M059J (cell line): ENCODE measurements at places on chromosomes 3 and 15. TPM values are rescaled to one million over a fixed set of nuclear protein-coding genes. Genes with fewer than 3 reads are reported as not detected.

DNA sequence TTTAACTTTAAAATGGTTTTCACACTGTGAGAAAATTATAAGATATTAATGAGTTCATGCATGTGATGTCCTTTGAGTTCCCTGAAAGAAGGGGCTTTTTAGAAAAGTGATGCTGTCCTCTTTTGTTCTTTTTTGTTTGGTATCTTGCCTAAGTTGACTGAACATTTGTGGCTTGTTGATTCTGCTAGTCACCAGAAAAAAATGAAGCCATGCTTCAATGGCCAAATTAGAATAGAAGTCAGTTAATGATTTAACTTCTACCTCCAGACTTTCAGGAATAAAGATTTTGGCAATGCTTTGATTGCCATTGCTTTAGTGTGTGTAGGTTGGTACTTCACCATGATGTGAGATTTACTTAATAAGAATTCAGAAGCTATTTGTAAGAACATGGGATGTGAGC, 260.6 kb upstream of the NECTIN3 start:
- DNase-seq: peak; percentile 84

DNA sequence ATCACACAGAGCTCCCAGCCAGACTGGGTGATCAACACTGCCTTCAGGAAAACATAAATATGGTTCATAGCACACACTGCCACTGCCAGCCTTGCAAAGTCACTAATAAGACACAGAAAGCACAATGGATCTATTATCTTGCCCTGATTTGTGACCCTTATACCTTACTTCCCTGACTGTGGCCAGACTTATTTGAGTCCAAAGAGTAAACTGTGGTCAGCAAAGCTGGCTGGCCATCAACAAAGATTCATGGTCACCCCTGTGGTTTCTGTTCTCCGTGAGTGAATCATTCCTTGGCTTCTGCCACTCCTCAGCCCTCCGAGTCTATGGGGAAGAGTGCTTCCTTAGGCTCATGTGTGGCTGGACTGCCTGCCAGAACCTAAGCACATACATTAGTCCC, 437.7 kb downstream of the RAP2B start:
- DNase-seq: peak; percentile 95

- peak; percentile 75 for DNase-seq
Observed at GRCh38 chr15:63093486-63094205, 28.0 kb upstream of the LACTB start.

- DNase-seq: no peak
Observed at GRCh38 chr3:184757022-184757651, 45.3 kb upstream of the MAGEF1 start.

- peak; percentile 41 for DNase-seq
Observed at GRCh38 chr3:175748087-175748730, 889.1 kb downstream of the NAALADL2 start.

- no peak for DNase-seq
Observed at GRCh38 chr15:90241343-90242192, 7.6 kb downstream of the GDPGP1 start.

DNA sequence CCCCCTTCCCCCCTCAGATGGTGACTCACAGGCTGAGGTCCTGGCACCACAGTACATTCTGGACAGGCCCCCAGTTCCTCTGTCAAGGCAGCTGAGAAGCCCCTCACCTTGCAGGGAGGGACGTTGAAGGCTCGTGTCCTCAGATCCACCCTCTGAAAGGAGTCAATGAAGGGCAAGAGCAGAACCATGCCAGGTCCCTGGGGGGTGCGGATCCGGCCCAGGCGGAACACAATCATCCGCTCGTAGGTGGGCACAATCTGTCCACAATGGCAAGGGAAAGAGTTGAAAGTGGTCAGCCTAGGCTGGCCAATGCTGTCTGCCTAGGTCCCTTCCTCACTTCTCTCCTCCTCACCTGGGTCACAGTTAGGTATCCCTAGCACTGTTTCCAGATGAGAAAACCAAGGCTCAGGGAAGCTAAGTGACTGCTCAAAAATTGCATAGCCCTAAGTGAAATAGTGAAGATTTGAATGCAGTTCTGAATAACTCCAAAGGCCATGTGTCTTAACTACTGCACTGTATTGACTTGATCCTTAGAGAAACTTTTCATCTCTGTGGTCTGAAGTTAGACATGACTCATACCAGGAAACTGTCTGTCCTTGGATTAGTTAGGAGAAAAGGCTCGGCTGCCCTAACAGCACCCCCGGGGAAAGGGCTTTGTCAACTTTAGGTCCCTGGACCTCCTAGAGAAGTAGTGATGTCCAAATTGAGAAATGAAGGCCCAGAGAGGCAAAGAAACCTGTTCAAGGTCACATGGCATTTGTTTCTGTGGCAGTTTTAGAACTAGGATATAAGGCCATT, 2.9 kb downstream of the STOML1 start:
- DNase-seq: peak; percentile 88

DNA sequence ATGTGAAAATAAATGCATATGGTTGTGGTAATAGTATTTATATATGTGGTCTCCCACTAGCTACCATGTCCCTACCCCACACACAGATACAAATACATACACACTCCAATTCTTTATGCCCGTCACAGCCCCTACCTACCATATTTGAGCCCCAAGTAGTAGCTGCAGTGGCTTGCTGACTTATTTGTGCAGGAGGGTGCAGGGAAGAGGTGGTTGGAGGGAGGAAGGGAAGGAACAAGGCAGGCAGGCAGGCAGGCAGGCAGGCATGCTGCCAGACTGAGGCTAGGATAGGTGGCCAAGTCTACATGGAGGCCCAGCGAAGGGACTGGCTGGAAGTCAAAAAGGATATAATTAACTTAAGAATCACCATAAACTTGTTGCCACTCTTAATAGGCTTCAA, 82.9 kb downstream of the SCN11A start:
- DNase-seq: no peak

GRCh38 chr3:58514405-58514804, 22.5 kb downstream of the KCTD6 start:
- DNase-seq: no peak

DNA sequence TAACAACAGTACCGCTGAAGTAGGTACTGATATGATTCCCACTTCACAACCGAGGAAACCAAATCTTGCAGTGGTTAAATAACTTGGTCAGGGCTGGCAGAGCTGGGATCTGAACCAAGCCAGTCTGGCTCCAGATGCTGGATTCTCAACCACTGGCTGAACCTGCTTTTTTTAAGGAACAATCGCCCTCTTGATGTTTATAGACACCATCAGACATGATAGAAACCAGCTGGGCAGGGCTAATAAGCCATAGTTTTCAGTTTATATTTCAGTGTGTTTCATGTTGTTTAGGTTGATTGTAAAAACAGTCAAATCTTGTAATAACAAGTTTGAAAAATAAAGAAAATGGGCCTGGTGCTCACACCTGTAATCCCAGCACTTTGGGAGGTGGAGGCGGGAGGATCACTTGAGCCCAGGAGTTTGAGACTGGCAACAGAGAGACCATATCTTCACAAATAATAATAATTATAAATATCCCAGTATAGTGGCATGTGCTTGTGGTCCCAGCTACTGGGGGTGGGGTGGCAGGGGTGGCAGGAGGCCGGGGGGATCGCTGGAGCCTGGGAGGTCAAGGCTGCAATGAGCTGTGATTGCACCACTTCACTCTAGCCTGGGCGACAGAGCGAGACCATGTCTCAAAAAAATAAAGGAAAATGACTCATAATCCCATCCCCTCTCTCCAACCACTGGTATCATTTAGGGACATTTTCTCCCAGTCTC, 36.7 kb downstream of the XYLB start:
- DNase-seq: no peak

- no peak for DNase-seq
Observed at GRCh38 chr15:64236156-64236894, 73.5 kb upstream of the PPIB start.

DNA sequence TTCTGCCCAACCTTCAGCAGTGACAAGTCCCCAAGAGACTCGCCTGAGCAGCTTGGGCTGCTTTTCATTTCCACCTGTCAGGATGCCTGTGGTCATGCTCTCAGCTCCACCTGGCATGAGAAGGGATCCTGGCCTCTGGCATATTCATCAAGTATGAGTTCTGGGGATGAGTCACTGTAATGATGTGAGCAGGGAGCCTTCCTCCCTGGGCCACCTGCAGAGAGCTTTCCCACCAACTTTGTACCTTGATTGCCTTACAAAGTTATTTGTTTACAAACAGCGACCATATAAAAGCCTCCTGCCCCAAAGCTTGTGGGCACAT, 3.5 kb downstream of the MYD88 start:
- DNase-seq: peak; percentile 54

GRCh38 chr3:144770915-144771351, 799.3 kb downstream of the DIPK2A start:
- peak; percentile 10 for DNase-seq

DNA sequence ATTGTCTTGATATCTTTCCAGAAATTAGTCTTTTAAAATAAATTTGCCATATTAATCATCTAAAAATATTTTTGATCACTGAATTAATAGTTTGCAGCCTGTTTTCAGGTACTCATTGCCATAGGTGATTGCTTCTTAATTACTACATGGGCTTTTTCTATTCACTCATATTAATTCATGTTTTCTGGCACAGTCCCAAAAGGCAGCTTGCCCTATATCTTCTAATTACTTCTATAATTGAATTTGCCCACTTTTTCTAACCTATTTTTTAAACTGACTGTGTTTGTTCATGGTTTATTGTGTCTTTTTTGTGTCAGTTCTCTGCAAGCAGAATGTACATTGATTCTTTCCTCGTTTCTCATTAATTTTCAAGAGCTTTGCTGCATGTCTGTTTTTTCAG, 85.7 kb upstream of the SOX2 start:
- DNase-seq: no peak

DNA sequence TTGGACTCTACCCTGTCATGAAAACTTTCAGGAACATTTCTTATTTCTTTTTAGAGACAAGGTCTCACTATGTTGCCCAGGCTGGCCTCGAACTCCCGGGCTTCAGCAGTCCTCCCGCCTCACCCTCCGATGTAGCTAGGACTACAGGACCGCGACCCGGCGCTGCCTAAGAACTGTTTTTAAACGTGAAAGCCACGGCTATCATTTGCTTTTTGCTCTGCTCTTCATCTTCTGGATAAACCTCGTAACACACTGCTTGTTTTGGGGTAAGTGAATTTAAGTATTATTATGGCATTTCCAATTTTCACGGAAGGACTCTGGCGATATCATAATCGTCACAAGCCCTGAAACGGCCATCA, 14.3 kb upstream of the CCNL1 start:
- peak; percentile 48 for DNase-seq

GRCh38 chr3:16297997-16298885, 33.2 kb downstream of the OXNAD1 start:
- DNase-seq: no peak

DNA sequence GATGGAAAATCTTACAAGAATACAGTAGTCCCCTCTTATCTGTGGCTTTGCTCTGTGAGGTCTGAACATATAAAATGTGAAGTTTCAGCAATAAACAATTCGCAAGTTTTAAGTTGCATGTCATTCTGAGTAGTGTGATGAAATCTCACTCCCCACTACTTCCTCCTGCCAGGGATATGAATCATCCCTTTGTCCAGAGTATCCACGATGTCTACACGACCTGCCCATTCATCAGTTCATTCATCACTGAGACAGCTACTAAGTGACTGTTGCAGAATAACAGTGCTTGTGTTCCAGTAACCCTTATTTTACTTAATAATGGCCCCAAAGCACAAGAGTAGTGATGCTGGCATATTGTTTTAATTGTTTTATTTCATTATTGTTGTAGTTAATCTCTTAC, 489.2 kb upstream of the UBE2E2 start:
- peak; percentile 57 for DNase-seq

DNA sequence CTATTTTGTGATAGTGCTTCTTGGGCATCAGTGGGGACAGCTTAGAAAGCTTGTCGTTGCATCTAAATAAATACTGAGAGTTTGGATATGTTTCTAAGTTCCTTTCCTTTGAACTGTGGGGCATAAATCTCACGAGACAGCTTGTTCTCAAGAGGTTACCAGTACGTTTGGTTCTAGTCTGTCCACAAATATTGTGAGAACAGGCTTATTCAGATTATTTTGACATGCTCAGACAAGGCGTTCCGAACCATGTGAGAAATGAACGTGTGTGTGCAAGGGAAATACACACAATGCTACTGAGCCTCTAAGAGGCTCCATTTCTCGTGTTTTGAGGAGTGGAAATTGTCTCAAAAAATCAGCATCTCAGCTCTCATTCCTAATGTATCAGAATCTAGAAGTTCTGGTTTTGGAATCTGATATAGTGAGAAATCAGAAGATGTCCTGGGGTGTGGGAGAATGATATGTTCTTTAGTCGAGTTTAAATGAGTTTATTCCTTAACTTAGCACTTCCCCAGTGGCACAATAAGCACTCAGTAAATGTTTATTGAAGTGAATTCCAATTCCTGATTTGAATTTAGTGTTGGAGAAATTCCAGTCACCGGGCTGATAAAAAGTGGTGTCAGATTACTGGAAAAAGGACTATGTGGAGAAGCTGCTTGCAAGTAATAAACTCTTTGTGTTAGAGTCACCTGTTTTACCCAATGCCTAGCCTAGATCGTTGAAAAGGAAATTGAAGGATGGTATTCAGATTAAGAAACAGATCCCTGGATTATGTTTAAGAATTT, 481.5 kb downstream of the LPP start:
- peak; percentile 78 for DNase-seq

- DNase-seq: no peak
Observed at GRCh38 chr3:11991751-11992150, 12.4 kb upstream of the SYN2 start.

GRCh38 chr3:183984749-183985729, 32.6 kb downstream of the ABCC5 start:
- DNase-seq: no peak

DNA sequence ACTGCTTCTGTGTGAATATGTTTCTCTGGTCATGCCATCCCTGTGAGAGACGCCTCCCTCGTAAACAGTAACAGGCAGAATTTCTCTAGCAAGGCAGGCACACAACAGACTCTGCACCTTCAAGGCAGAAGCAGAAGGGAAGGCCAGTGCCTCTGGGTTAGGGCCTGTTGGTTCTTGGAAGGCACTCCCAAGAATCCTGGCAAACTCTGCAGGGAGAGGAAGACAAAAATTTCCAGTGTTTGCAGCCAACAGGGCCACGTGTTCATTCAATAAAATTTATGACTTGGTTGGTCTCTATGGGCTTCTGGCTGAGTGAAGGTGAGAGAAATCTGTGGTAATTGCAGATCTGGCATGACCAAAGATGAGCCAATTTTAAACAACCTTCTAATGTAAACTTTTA, 39.3 kb downstream of the NFKBIZ start:
- no peak for DNase-seq

GRCh38 chr3:155742349-155742965, 2.4 kb downstream of the PLCH1 start:
- DNase-seq: no peak

The CAMKV gene
- 0.12 and 0.27 TPM in 2 replicates for total RNA-seq

The BUB1B gene
- total RNA-seq: 47.1 and 54.0 TPM in 2 replicates

The PARP15 gene
- total RNA-seq: 0.20 TPM in 1 of 2 replicates, not detected in the other

The RPN1 gene
- total RNA-seq: 677 and 838 TPM in 2 replicates

The LYZL4 gene
- total RNA-seq: not detected in 2 replicates

The HDDC3 gene
- 9.9 and 12.4 TPM in 2 replicates for total RNA-seq

The KIF7 gene
- total RNA-seq: 1.9 and 6.4 TPM in 2 replicates

The FAM174B gene
- total RNA-seq: 19.9 and 20.1 TPM in 2 replicates

The TGM4 gene
- not detected in 2 replicates for total RNA-seq

The EFL1 gene
- total RNA-seq: 20.3 and 21.1 TPM in 2 replicates

The STAC gene
- total RNA-seq: 19.6 and 22.3 TPM in 2 replicates

The IGSF11 gene
- total RNA-seq: not detected in 2 replicates

The SLCO2A1 gene
- 0.20 and 0.47 TPM in 2 replicates for total RNA-seq
